ENCODE measurements at places on chromosomes 2 and 18. TPM values are rescaled to one million over a fixed set of nuclear protein-coding genes. Genes with fewer than 3 reads are reported as not detected.

GRCh38 chr2:234279637-234280036 lies 217.2 kb downstream of the ARL4C start:
- DNase-seq = no peak
- H3K27ac ChIP-seq = no peak overlapping the region
- H3K4me3 ChIP-seq = no peak overlapping the region

DNA sequence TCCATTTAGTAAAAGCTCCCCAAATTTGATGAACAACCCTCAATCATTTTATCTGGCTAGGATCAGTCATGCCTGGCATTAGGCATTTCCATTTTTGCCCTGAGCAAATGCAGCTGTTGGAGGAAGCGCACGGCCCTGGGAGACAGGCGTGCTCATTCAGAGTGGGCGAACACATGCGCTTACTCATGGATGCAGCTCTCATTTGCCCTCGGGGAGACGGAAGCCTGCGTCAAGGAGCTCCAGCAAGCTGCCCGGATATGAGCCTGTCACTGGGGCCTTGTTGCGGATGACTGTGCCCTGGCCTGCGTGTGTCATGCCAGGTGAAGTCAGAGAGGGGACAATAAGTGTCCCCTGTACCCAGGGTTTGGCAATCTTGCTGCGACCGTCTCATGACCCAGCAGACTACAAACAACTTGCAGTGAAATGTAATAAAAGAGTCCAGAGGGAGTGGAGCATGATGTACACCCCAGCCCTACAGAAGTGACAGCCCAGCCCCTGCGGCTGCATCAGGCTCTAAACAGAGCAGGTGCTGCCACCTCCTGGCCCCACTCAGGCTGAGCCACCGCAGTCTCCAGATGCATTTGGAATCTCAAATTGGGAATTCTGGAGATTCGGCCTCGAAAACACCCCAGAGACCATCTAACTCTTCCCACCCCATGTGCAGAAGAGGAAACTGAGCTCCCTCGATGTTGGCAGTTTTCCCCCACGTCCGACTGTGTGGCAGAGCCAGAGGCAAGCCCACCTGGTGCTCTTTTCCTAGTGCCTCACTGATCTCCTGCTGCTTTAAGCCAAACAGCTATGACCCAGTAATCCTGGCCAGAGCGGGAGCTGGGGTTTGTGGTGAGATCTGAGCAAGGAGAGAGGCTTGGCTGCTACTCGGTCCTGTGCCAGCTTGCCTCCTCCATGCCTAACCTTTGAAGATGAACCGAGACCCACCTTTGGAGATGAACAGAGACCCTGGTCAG lies 105.0 kb upstream of the ALK start:
- no peak for DNase-seq
- peaks cover 11% of the 10 kb centered on the region for H3K27me3 ChIP-seq
- no peaks in the 10 kb centered on the region for H3K4me1 ChIP-seq
- H3K36me3 ChIP-seq = no peaks in the 10 kb centered on the region
- no peak overlapping the region for H3K4me3 ChIP-seq
- no peak overlapping the region for H3K27ac ChIP-seq

Gene DCC
- total RNA-seq = not detected

- H3K36me3 ChIP-seq = no peaks in the 10 kb centered on the region
- no peak overlapping the region for H3K27ac ChIP-seq
- no peak overlapping the region for H3K4me3 ChIP-seq
These were observed 1.3 kb downstream of the LRRC30 start for GRCh38 chr18:7232218-7232617.

Gene GRB14
- total RNA-seq = not detected

Gene THSD7B
- not detected for total RNA-seq

GRCh38 chr2:216696321-216696720 lies 972 bp upstream of the IGFBP5 start:
- H3K4me1 ChIP-seq = peaks cover 32% of the 10 kb centered on the region
- H3K27me3 ChIP-seq = peaks cover 40% of the 10 kb centered on the region
- H3K27ac ChIP-seq = no peak overlapping the region
- no peaks in the 10 kb centered on the region for H3K36me3 ChIP-seq

Gene BMP10
- not detected for total RNA-seq

Gene PFN4
- total RNA-seq = not detected

DNA sequence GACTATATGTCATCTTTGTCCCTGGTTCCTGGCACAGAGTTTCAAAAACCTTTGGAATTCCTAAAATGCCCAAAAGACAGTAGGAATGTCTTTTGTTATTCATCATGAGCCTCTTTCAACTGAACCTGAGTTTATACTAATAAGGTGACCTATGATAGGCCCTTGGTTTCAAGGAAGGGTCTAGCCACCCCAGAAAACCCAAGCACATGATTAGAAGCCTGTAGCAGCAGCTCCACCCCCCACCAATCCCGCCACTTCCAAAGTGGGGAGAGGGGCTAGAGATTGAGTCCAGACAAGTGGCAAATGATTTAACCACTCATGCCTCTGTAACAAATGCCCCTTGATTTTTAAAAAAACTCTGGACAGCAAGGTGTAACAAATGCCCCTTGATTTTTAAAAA lies 56.8 kb downstream of the ADD2 start:
- no peaks in the 10 kb centered on the region for H3K36me3 ChIP-seq
- DNase-seq = no peak
- H3K27me3 ChIP-seq = no peaks in the 10 kb centered on the region
- H3K4me3 ChIP-seq = no peak overlapping the region

DNA sequence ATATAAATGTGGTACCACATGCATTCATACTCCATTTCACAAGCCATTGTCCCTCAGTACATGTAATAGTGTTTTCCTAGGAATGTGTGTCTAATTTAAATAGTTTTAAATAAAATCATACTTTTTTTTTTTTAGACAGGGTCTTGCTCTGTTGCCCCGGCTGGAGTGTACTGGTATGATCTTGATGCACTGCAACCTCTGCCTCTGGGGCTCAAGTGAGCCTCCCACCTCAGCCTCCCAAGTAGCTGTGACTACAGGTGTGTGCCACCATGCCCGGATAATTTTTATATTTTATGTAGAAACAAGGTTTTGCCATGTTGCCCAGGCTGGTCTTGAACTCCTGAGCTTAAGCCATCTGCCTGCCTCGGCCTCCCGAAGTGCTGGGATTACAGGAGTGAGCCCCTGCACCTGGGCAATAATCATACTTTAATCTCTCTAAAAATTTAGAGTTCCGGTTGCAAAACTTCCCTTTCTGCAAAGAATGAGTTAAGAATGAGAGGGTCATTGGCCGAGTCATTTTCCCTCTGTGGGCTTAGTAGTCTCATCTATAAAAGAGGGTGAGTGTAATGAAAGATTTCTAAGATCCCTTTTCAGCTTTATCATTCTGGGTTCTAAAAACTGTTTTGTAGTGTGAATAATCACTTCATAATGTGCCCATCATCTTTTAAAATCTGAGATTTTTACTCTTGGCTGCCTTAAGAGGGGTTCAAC lies 116.0 kb upstream of the PELI1 start:
- H3K27ac ChIP-seq = peak overlapping the region; percentile 37
- H3K4me3 ChIP-seq = peak overlapping the region; percentile 40
- DNase-seq = no peak
- no peaks in the 10 kb centered on the region for H3K27me3 ChIP-seq
- no peaks in the 10 kb centered on the region for H3K36me3 ChIP-seq

Gene PDCD1
- total RNA-seq = 9.5 TPM

Gene DLGAP1
- total RNA-seq = 0.31 TPM

Gene MERTK
- total RNA-seq = 0.19 TPM
